Fibroblast of skin of back (primary cell): ENCODE measurements at places on chromosomes 5 and 9.

- DNase-seq = peak; percentile 68
Observed at GRCh38 chr9:87662808-87663528, 63.0 kb upstream of the CTSL start.

- DNase-seq = no peak
Observed at GRCh38 chr9:95505072-95505716, 11.6 kb downstream of the PTCH1 start.

- no peak for DNase-seq
Observed at GRCh38 chr9:85213650-85214607, 527.8 kb downstream of the AGTPBP1 start.

DNA sequence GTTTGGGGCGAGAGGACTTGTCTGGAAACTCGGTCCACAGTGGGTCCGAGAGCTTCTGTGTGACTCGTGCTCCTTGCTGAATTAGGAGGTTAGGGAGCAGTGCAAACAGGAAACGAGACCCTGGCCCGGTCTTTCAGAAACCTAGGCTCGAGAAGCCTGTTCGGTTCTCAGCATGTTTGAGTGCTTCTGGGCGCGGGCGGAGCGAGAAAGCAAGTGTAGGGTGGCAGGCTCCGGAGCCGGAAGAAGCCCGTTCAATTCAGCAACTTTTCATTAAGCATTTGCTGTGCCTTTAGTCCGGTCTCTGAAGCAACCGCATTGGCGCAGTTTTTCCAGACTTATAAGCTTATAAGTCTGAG, 547 bp downstream of the CLTA start:
- peak; percentile 27 for DNase-seq

DNA sequence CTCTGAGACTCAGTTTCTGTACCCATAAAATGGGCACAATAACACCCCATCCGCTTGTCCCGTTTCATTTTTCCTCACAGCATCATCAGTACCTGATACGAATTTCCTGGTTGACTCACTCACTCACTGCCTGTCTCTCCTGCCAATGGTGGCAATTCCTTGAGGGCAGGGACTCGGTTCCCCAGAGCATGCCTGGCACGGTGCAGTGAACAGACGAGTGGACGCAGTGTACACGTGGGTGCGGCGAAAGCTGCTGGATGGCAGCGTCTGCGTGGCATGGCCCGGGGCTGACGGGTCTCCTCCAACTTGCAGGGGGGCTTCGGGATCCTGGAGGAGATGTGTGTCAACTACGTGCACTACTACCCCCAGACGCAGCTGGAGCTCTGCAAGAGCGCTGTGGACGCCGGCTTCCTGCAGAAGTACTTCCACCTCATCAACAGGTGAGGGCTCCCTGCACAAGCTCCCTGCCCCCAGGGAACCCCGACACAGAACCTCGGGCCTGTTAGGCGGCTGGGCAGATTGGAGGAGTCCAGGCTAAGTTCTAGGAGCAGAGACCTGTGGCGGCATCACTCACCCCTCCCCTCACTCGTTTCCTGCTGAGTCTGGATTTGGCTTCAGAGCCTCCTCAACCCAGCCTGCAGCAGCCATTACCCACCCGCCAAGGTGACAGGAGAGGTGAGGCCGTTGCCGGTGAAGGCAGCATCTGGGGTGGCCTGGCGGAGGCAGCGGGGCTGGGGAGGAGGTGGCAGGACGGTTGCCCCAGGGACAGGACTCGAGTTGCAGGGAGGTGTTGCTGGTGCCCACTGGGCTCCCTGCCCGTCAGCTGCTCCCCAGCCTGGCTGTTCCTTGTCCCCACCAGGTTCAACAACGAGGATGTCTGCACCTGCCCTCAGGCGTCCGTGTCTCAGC, 20.3 kb downstream of the DBH start:
- DNase-seq = no peak

DNA sequence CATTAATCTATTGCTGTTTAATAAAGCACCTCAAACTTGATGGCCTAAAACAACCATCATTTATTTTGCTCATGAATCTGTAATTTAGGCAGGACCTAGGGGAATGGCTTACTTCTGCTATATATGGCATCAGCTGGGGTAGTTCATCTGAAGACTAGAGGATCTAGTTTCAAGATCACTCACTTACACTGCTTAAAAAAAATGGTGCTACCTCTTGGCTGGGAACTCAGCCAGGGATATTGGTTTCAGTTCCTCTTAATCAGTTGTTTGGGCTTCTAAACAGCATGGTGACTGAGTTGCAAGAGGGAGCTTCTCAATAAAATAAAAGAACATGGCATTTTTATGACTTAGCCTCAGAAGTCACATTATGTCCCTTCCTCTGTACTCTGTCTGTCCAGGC, 142.0 kb downstream of the FAM114A2 start:
- peak; percentile 45 for DNase-seq

- DNase-seq = peak; percentile 19
Observed at GRCh38 chr5:71862507-71863060, 143.5 kb downstream of the CARTPT start.

DNA sequence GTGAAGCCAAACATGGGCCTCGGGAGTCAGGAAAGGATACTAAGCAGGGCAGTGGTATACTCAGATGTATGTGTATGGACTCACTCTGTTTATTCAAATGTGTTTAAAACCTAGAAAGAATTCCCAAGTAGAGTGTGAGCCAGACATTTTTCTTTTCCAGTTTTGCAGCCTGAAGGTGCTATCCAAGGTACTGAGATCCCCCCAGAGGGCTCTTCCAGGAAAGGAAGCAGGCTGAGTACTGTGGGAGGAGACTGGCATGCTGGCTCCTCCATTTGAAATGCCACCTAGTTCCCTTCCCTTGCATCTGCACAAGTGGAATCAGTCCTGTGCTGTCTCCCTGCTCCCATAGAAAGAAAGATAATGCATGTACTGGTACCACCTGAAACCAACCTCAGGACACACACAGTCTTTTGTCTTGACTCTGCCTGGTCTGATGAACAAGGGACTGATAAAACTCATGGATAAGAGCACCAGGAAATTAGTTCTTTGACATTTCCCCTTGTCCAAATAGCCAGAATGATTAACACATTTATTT, 85.9 kb downstream of the HRH2 start:
- DNase-seq = peak; percentile 12

DNA sequence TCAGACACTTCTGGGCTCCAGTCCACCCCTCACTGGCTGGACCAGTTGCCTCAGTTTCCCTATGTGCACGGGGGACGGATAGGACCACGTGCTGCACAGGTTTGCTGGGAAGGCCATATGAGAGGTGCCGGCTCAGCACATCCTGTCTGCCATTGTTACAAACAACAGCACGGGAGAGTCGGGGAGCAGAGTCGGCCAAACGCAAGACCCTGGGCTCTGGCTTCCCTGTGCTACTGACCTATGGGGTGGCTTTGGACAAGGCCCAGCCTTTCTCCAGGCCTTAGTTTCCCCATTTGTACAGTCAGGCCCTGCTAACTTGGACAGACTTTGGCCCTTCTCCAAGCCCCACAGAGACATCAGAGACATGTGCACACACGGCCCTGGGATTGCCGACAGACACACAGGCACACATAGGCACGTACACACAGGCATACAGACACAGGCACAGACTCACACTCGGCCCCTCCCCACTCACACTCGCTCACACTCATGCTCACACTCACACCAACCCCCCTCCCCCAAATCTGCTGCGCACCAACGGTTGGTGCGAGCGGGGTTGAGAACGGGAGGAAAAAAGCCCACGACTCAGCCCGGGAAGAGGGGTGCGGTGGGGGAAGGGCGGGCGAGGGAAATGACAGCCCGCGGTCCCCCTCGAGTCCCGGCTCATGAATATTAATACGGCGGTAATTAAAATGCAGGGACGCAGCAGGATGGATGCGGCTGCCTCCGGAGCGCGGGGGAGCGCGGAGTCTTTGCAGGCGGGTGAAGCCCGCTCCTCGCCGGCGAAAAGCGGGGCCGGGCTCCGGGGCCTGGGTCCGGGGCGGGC, 133.0 kb downstream of the C9orf50 start:
- DNase-seq = peak; percentile 76

GRCh38 chr5:73938938-73939320, 312.9 kb downstream of the ARHGEF28 start:
- DNase-seq = no peak

GRCh38 chr5:144169904-144170275, 569 bp downstream of the YIPF5 start:
- DNase-seq = no peak

DNA sequence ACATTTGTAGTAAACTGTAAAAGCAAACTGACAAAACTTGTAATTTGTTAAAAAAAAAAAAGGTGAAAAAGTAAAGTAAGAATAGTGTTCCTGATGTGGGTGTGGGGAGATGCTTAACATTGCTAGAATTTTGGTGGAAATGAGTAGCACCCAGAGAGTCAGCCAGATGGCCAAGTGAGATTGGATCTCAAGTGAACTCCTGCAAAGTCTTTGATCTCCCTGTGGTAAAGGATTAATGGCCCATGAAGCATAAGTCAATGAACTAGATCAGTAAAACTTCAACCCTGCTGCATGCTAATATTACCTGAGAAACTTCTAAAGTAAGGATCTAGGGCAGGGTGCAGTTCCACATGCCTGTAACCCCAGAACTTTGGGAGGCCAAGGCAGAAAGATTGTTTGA, 19.0 kb upstream of the FAM169A start:
- no peak for DNase-seq

- peak; percentile 4 for DNase-seq
Observed at GRCh38 chr9:68416936-68417564, 60.6 kb downstream of the PGM5 start.

DNA sequence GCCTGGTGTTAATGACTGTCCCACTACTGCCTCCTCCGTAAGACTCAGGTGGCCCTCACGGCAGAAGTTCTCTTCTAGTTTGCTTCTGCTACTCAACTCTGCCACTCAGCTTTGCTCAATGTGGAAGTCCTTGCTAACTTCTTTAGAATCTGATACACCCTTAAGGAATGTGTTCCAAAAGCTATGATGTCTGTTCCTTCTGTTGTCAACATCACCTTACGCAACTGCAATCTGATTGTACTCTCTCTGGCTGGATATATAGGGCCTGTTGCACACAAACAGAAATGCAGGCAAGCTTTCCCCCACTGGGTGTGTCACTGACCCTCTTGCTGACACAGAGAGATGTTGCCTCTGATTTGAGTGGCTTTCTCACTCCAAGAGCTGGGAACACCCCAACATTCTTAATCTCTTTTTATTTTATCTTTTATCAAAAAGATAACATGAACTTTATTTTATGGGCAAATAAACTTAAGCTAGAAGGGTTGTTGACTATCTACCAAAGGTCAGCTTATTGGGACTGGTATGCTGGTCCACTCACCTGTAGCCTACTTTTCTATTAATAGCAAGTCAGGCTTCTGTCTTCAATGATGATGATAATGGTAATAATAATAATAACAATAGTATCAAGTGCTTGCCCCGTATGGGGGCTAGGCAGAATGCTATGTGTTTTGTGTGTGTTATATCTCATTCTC, 25.2 kb downstream of the TMEM252 start:
- DNase-seq = peak; percentile 23

DNA sequence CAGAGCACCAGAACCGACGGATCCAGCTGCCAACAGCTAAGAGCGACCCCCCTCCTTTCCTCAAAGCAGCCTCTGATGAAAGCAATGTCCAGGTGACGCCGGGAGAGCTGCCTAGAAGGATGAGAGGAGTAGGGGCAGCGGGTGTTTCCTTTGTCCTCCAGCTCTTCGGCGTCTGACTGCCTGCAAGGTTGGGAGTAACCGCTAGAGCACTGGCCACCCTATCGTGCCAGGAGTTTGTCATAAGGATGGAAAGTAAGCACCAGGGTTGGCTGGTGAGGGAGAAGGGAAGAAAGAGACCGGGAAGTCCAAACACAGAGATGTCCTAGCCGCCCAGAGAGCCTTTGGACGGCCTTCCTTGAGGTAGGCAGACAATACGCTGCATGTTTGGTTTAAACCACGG, 10.8 kb downstream of the MRPL36 start:
- no peak for DNase-seq

- DNase-seq = no peak
Observed at GRCh38 chr5:179405426-179406030, 60.3 kb upstream of the ADAMTS2 start.

DNA sequence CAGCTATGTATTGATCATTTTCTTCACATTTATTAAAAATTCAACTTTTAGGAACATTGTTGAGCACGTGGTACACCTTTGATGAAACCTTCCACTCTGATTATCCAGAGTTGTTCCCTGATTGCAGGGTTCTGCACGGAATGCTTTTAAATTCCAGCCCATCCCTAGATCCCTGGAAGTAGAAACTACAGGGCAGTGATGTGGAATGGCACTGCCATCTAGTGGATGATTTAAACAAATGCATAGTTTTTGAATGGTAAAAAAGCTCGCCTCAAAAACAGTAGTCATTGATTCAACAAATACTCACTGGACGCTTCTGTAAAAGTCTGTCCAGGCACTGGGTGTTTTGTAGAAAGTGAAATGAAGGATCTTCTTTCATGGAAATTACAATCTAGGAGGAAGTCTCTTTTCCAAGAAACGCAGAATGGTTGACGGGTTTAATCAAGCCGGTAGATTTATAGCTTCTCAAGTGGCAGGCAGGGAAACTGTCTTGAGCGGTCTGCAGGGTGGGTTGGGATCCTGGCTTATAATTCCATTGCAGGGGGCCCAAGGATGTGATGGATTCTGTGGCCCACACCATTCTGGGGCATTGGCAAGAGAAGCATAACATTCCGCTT, 118.4 kb downstream of the ARHGAP26 start:
- peak; percentile 64 for DNase-seq

GRCh38 chr9:127968042-127968441, 12.7 kb downstream of the EEIG1 start:
- DNase-seq = peak; percentile 70

GRCh38 chr5:151156507-151157420, 815 bp downstream of the ANXA6 start:
- DNase-seq = peak; percentile 77

DNA sequence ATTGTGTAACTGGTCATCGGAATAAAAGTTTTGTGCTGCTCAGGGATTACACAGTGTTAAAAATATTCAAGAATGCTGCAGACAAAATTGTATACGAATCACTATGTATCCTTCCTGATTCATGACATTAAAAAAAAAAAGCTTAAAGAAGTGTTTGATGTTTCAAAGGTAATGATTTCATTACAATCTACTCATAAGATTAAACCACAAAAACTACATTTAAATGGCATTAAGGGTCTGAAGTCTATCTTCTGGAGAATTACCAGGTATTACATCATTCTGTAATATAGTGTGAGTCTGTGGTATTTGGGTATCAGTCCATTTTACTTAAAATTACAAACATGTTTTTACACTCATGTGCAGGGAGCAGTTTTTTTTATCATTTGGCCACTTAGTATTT, 324.4 kb downstream of the NDUFS4 start:
- peak; percentile 30 for DNase-seq

- DNase-seq = no peak
Observed at GRCh38 chr9:121185774-121186403, 15.8 kb downstream of the RAB14 start.

DNA sequence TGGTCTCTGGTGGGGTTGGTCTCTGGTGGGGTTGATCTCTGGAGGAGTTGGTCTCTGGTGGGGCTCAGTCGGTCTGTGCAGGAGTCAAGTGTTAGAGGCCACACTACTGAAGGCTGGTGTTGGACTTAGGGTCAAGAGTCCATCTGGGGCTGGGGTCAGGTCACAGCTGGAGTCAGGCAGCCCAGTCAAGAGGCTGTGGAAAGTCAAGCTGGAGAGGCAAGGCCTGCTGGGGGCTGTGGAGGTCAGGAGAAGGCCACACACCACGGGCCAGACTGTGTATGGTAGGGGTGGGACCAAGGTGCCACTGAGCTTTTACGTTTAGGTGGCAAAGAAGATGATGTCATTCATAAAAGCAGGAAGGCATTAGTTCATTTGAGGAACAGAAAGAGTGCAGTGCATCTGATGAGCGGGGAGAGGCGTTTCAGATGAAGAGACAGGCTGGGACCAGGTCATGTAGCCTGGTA, 16.7 kb upstream of the CD74 start:
- DNase-seq = no peak

- no peak for DNase-seq
Observed at GRCh38 chr5:80930940-80931339, 29.2 kb upstream of the RASGRF2 start.
